ENCODE measurements at places on chromosomes 3 and 15.

- DNase-seq, result no peak
Measured at GRCh38 chr3:99485286-99485685, 153.1 kb upstream of the COL8A1 start.

- DNase-seq, result no peak
Measured at GRCh38 chr3:196914866-196915265, 27.5 kb downstream of the NCBP2 start.

DNA sequence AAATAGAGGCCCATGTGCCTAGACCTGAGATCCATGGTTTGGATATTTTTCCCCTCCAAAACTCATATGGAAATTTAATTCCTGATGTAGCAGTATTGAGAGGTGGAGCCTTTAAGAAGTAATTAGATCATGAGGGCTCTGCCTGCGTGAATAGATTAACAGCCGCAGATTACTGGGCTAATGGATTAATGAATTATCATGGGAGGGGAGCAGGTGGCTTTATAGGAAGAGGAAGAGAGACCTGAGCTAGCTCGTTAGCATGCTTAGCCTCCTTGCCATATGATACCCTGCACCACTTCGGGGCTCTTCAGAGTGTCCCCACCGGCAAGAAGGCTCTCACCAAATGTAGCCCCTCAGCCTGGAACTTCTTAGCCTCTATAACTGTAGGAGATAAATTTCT lies 15.8 kb downstream of the ARHGEF26 start:
- no peak for DNase-seq

- DNase-seq, result no peak
Measured at GRCh38 chr3:188001926-188002325, 152.0 kb upstream of the LPP start.

- DNase-seq, result no peak
Measured at GRCh38 chr3:14494973-14495300, 45.2 kb downstream of the GRIP2 start.

DNA sequence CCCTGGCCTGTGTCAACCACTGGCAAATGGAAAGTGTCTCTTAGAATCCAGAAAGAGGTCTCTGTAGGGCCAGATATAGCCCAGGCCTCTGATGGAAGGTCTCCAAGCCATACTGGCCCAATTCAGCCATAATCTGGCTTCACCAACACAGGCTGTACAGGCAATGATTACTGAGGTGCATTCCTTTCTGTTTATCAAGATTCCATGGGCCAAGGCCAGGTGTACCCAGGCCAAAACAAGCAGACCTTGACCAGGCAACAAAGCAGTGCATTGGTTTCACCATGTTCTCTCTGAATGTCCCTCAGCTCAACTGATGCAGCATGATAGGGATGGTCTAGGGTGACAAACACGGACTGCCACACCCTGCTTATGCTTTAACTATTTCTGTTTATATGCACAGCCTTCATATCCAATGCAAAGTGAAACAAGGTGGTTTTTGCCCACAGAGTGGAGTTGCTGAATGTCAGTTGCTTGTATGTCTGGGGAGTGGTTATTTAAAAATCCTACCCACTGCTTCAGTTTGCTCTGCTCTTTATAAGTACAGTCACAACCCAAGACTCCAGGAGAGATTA lies 25.2 kb downstream of the CCNL1 start:
- DNase-seq, result no peak

DNA sequence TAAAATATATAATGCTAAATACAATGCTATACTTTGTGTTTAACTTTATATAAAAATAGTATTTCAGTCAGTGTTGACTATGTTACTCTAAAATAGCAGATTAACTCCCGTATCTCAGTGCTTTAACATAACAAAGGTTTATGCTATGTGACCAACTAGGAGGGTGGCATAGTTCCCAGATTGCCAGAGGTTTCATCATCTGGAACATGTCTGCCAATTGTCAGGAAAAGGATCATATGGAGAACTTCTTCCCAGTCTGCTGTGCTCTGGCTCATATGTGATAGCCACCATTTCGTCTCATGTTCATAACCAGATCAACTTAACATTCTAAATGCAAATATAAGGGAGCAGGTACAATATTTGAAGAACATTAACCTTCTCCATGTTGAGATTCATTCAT lies 720.2 kb downstream of the MCTP2 start:
- DNase-seq, result no peak

DNA sequence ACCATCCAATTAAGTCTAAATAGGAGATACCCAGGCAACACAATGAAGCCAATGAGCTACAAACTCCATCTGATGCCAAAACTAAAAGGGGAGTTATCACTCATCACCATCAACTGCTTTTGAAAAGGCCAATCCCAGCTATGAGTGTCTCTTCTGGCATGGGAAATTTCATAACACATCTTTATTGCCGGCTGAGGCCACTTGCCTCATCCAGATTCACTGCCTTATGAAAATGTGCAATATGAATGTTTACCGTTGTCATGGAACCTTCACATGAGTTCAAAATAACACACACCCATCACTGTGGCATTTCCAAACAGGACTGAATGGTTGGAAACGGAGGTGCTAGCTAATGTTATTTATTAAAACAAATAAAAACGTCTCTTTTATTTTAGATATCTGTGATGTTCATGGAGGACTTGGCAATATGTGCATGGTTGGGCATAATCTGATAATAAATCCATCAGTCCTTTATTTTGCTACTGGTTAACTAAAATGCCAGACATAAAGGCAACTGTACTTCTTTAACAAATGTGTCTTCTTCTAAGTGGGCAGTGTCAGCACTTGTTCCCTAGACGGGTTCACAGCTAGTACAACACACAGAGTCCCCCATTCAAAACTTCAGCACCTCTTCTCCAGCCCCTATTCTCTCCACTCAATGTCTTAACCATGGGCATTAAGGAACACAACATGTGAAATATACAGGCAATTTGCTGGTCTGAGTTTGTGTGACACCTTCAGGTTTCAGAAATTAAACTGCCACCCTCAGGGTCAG lies 143.9 kb downstream of the MAGI1 start:
- DNase-seq, result no peak

DNA sequence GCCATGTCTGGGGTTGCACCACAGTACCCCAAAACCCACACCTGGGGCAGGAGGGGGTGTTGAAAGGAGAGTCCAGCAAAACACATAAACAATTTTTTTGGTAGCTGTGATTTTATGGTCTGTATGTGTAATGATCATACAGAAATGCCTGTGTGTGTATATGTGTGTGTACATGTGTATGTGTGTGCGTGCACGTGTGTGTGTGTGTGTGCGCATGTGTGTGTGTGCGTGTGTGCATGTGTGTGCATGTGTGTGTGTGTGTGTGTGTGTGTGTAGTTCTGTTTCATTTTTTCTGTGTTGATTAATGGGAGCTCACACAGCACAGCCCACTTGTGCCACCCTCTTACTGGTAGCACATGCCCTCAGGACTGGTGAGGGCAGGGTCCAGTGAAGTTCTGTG lies 96.3 kb upstream of the OXTR start:
- DNase-seq, result no peak

DNA sequence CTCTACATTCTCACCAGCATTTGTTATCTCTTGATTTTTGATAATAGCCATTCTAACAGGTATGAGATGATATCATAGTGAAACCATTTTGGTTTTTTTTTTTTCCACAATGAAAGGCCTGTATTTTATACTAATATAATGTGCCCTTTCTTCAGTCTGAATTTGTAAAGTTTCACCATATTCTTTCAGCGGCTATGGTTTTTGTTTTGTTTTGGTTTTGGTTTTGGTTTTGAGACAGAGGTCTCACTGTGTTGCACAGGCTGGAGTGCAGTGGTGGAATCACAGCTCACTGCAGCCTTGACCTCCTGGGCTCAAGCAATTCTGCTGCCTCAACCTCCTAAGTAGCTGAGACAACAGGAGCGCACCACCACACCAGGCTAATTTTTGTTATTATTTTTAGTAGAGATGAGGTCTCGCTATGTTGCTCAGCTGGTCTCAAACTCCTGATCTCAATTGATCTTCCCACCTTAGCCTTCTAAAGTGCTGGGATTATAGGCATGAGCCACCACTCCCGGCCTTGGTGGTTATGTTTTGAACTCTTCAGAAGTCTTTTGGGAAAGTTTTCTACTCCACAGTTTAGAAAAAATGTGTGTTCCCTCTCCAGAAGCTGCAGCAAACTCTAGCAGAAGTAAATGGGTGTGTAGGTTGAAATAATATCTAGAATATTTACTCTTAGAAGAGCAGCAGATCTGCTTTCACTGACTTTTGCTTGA lies 110.2 kb upstream of the UMPS start:
- no peak for DNase-seq

- DNase-seq, result no peak
Measured at GRCh38 chr3:20396335-20396734, 210.3 kb upstream of the SGO1 start.

DNA sequence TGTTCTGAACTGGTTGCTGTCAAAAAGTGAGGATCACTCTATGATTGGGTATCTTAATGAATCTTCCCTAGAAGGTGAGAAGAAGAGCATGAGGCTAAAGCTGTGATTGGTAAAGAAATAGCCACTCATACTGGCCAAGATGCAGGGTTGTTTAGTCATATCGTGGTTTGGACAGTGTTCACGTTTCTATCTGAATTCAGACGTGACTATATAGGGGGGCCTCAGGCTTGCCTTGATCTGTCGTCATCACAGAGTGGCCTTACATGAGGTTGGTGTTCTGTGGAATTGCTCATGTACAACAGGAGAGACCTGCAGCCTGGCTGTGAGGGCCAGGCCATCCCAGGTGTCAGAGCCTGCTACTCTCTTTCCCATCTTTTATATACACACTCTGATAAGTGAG lies 12.4 kb downstream of the RTP2 start:
- DNase-seq, result no peak

DNA sequence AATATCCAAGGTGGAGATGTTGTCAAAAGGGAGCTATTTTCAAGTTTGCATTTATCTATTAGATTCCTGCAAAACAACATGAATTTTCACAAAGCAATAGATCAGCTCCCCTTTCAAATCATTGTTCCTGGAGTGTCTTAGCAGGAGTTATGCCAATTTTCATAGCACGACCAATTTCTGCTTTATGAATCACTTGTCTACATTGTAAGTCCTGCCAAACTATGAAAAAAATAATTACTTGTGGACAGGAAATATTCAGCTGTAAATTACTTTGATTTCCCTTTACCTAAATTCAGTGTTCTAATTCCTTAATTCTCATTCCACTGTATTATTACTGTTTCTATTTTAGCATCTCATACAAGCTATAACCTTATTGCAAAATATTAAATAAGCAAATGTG lies 1289.6 kb downstream of the NSUN3 start:
- no peak for DNase-seq

Data from ACHN (cell line).